ENCODE measurements at places on chromosomes 1 and 21.

DNA sequence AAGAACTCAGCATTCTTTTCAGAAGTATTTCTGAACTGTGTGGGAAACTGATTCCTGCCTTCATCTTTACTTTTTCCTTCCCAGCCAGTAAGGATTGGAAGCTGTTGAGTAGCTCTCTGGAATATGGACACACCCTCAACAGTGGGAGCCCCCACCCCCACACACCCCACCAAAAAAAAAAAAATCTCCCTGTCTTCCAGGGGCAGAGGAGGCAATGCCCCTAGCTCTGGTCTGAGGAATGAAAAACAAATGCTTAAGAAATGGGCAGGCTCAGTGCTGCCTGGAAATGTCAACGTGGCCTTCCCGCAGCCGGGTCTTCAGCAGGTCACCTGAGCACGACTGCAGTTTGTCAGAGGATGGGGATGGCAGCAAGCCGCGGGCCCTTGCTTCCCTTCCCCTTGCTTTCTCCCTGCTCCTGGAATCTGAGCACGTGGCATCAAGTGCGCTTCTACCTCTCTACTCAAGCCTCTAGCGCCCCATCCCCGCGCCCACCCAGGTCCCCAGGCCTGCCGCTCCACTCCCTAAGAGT lies 479 bp downstream of the RGS16 start:
- DNase-seq, result no peak

GRCh38 chr1:17723684-17724083 lies 31.4 kb upstream of the ACTL8 start:
- DNase-seq, result no peak

GRCh38 chr21:39373634-39374033 lies 24.7 kb upstream of the HMGN1 start:
- DNase-seq, result no peak

DNA sequence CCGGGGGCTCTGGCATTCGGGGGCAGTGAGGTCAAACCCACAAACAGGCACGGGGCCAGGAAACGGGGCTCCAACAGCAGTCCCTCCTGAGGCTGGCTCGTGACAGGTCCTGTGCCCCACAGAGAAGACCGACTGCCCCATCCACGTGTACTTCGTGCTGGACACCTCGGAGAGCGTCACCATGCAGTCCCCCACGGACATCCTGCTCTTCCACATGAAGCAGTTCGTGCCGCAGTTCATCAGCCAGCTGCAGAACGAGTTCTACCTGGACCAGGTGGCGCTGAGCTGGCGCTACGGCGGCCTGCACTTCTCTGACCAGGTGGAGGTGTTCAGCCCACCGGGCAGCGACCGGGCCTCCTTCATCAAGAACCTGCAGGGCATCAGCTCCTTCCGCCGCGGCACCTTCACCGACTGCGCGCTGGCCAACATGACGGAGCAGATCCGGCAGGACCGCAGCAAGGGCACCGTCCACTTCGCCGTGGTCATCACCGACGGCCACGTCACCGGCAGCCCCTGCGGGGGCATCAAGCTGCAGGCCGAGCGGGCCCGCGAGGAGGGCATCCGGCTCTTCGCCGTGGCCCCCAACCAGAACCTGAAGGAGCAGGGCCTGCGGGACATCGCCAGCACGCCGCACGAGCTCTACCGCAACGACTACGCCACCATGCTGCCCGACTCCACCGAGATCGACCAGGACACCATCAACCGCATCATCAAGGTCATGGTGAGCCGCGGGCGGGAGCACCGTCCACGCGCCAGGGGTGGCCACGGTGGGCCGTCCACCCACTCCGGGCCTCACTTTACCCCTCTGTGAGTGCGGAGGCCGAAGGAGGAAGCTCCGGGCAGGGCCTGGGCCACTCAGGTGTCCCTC lies 14.2 kb downstream of the COL6A2 start:
- DNase-seq, result peak; percentile 23

- DNase-seq, result no peak
Observed at GRCh38 chr1:19130468-19130867, 79.6 kb downstream of the UBR4 start.

- DNase-seq, result no peak
Observed at GRCh38 chr21:30684506-30684905, 34.1 kb downstream of the KRTAP21-3 start.

Measured in ovary (tissue), 10 donors.